ENCODE measurements at places on chromosomes 1 and 21. TPM values are rescaled to one million over a fixed set of nuclear protein-coding genes. Genes with fewer than 3 reads are reported as not detected.

Gene S100A7
- 13.3 TPM for total RNA-seq

Gene ZNF697
- total RNA-seq, result 7.2 TPM

Gene GRHL3
- total RNA-seq, result 3.0 TPM

Gene RSBN1
- total RNA-seq, result 9.5 TPM

Gene SPRR1A
- total RNA-seq, result not detected

Gene RNF186
- total RNA-seq, result not detected

Gene PADI3
- total RNA-seq, result 9.7 TPM

Gene HES2
- total RNA-seq, result 42.2 TPM

Gene OR10R2
- not detected for total RNA-seq

Gene GPR89B
- 12.0 TPM for total RNA-seq

Gene PYHIN1
- not detected for total RNA-seq

Gene S100A5
- not detected for total RNA-seq

Gene HFM1
- total RNA-seq, result not detected

Gene RRP1
- total RNA-seq, result 17.6 TPM

Gene OR2L2
- not detected for total RNA-seq

Gene VHLL
- total RNA-seq, result not detected

Gene TMEM82
- total RNA-seq, result not detected

Gene RAVER2
- total RNA-seq, result 5.9 TPM

Gene CRP
- total RNA-seq, result not detected

Gene LAX1
- total RNA-seq, result not detected

Gene S100B
- not detected for total RNA-seq

Measured in hair follicular keratinocyte (primary cell).